ENCODE measurements at places on chromosomes 6 and 20.

- DNase-seq, result no peak
Measured at GRCh38 chr6:116858060-116858459, 19.0 kb upstream of the RFX6 start.

GRCh38 chr20:38315290-38315966, 11.5 kb downstream of the BPI start:
- DNase-seq, result no peak

DNA sequence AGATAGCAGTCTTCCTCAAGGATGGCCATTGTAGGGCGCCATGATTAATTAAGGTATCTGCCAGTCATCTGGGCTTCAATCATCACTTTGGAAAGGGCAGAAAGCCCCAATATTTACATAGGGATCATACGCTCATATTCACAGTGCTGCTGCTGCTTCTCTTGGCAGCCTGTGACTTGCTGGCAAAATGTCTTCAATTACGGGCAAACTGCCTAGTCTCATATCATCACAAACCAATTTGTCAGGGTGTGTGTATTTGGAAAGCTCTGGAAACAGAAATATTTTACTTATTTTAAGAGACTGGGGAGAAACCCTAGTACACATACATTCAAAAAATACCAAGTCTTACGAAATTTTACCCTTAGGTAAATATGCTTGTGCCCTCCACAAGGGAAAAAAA, 77.6 kb downstream of the SAMD5 start:
- no peak for DNase-seq

DNA sequence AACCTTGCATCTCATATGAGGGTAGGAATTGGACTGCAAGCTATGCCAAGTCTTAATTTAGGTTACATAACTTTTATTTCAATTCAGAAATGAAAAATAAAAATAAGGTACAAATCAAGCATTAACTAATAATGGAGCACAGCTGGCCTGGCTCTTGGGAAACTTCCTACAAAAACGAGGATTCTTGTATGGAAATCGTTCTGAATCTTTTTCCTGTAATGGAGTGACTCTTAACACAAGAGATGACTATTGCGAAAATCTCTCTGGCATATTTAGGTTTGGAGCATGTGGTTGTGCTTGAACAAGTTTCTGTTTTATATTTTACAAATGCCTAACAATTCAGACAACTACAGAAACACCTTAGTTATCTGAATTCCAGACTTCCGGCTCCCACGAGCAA, 34.0 kb upstream of the PI16 start:
- no peak for DNase-seq

GRCh38 chr6:83429857-83430610, 817 bp downstream of the ME1 start:
- no peak for DNase-seq

DNA sequence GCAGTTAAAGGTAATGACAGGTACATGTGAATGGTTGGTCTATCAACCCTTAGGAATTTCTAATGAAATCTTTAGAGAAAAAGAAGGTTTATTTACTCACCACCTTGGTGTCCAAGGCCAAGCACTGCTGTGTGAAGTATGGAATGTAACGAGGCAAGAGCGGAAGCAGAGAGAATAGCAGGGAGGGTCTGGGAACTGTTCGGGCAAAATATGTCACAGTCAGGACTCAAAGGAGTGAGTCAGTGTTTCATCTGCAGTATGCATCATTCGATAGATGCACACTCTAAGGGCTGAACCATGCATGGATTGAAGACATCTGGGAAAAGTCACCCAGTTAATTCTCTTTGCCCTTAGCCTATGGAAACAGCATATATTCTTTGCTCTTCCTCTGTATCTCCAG, 33.2 kb downstream of the ADGRF5 start:
- no peak for DNase-seq

DNA sequence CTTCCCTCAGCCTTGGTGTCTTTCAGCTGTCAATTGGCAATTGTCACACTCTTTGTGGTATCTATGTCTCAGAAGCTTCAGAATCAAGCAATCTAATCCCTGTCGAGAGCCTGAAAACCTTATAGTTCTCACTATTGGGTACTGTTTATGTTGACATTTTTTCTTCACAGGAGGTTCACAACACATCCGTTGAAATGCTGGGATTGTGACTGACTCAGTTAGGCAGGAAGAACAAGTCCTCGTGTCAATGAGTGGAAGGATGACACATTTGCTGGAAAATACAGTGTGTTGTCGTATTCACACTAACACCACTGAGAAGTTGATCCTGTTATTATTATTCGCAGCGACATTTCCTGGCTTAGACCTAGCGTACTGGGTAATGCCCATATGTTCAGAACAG, 163.9 kb upstream of the CITED2 start:
- no peak for DNase-seq

DNA sequence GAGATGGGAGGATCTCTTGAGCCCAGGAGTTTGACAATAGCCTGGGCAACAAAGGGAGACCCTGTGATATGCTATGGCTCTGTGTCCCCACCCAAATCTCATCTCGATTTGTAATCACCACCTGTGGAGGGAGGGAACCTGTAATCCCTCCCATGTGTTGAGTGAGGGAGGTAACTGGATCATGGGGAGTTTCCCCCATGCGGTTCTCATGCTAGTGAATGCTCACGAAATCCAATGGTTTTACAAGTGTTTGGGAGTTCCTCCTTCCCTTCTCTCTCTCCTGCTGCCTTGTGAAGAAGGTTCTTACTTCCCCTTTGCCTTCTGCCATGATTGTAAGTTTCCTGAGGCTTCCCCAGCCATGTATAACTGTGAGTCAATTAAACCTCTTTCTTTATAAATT, 3.4 kb downstream of the NUDT3 start:
- no peak for DNase-seq

DNA sequence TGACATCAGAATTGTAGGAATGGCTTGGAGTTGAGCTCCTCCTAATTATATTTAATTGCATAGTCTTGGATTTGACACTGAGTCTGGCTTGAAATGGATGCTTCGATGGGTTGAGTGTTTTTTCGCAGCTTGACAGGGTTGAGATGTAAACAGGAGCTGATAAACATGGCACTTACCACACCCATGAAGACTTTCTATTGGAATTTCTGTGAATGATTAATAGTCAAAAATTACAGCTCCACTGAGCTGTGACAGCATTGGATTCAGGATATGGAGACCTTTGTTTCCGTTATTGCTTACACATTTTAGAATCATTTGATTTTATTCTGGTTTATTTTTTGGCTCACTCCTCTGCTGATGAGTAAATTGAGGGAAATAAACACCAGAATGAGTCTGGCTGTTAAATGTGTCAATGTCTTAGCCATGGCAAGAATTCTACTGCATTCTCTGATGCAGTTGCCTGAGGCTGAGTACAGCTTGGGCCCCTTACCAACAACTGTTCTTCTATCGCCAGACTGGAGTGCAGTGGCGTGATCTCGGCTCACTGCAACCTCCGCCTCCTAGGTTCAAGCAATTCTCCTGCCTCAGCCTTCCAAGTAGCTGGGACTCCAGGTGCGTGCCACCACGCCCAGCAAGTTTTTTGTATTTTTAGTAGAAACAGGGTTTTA, 128.1 kb upstream of the DOK5 start:
- no peak for DNase-seq

DNA sequence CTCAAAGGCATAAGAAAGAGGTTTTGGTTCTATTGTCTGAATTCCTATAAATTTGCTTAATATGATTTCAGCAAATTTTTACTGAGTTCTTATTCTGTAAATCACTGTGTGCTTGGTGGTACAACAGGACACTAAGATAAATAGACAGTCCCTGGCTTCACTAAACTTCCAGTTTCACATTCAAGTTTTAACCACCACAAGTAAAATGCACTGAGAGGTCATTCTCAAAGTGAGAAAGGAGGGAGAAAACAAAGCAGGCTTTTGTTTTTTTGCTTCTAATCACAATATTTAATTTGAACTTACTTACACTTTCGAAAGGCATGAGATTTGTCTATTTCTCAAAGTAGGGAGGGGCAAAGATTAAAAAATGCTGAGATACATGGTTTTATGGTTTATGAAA, 445.7 kb downstream of the CDC5L start:
- DNase-seq, result no peak

- no peak for DNase-seq
Measured at GRCh38 chr6:112480553-112480952, 133.4 kb downstream of the RFPL4B start.

DNA sequence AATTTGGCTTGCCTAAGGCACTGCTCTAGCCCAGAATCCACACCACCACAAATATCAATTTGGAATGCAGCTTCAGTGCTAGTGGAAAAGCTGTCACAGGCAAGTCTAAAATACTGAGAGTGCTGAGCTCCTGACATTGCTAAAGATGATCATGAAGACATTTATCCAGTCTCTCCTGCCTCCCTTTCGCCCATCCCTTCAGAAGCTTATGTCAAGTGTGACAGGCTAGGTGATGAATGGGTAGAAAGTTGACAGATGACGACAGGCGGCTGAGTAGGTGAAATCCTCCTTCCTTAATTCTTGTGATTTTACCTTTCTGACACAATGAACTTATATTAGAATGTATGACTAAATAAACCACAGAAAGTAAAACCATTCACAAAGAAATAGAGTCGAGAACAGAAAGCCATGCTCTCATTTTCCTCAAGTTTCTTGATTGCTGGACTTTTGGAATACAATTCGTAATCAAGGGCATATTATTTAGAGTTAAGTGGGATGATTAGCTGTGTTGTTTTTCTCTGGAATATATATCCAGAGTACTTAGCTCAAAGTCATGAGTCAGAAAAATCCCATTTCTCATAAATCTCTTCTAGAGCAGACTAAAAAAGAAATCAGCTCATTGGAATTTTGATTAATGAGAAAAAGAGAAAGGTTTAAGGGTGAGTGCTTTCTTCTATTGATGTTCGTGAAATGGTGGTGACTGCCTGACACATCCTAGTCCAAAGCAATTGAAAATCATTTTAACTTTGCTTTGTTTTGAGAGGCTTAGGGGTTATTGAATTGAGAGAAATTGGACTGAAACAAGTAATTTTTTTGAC, 1228.2 kb upstream of the CITED2 start:
- DNase-seq, result no peak

- no peak for DNase-seq
Measured at GRCh38 chr6:3612341-3613041, 139.0 kb downstream of the PXDC1 start.

- DNase-seq, result no peak
Measured at GRCh38 chr6:50986319-50986718, 167.6 kb downstream of the TFAP2B start.

DNA sequence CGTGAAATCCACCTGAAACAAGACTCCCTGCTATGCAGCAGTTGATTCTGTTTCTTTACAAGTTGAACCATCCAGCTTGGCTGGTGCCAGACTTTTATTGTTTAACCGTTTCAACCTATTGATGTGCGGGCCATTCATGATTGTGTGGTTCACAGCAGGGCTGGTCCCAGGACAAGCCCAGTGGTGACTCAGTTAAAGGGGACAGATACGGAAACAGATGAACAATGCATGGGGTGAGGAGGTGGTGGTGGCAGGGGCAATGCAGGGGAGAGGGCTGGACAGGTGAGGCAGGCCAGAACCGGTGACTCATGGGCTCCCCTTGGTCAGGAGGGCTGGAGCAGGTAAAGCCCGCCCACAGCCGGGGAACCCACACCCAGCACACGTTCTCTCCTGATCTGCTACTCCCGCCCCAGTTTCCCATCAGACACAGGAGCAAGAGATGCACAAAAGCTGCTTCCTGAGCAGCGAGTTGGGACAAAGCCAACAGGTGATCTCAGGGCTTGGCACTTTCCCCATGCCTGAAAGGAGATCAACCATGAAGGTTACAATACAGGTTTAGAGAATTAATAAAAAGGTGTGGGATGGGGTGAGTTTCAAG, 232.2 kb downstream of the LY86 start:
- no peak for DNase-seq

All from activated CD4-positive, alpha-beta T cell treated with anti-CD3 and anti-CD28 coated beads, Interleukin-2, amount 50 U/mL, for 16 hours (primary cell).